ENCODE measurements at places on chromosomes 3 and 15.

GRCh38 chr15:86073281-86073680 lies 6.4 kb upstream of the AGBL1 start:
- no peak for DNase-seq

- no peak for DNase-seq
Observed at GRCh38 chr15:23877502-23878412, 190.7 kb upstream of the NDN start.

DNA sequence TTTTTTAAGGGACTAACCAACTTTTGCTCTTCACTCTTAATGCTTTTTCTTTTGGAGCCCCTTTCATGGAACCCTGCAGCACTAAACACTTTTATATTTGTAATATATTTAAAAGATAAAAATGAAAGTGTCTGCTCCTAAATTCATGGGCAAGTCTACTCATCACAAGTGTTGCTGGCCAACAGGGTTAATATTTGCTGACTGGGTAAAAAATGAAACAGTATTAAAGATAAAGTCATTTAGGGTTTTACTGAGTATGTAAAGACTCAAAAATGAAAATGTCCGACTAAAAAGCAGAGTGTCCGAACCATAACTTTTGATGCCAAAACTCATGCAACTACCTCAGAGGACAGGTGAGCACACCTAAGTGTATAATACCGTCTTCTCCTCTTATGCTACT lies 54.0 kb downstream of the MOBP start:
- no peak for DNase-seq

DNA sequence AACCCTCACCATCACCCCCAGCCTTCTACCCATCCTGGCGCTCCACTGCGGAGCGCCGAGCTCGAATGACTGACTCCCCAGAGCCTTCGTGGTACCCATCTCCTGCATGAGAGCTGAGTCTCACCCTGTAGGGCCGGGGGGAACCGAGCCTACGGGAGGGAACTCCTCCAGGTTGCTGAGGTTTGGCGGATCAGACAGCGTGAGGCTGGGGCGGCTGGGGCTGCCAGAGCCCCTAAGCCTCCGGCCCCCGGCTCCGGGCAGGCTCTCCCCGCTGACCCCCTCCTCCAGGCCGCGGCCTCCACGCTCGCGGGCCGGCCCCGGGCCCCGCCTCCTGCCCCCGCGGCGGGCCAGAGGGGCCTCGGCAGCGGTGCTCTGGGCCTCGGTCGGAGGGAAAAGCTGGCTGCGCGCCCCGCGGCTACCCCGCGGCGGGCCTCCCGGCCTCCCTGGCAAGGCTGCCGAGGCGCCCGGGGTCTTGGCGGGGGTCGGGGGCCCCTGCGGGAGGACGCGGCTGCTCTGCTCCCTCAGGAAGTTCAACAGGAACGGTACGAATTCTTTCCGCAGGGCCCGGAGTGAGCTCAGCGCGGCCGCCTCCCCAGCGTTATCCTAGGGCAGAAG lies 643 bp downstream of the CDAN1 start:
- no peak for DNase-seq

DNA sequence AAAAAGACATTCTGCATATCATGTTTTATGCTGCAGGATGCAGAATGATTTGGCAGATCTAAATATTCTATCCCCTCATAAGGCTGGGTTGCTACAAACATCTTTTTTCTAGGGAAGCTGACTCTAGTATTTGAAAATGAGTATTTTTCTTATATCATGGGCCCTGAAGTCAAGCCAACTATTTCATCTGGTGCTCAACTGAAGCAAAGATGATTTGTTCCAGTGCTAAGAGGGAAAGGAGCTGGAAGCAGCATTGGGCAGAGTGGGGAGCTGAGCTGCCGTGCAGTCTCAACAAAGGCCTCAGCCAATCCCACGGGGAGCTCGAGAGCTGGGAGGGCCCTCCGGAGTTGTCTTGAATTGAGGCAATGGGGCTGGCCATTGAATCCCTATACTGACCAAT lies 155.3 kb upstream of the SLCO3A1 start:
- no peak for DNase-seq

Data from CD4-positive, alpha-beta T cell treated with Interleukin-21 for 1 hour (primary cell).